ENCODE measurements at places on chromosomes 7 and 10.

DNA sequence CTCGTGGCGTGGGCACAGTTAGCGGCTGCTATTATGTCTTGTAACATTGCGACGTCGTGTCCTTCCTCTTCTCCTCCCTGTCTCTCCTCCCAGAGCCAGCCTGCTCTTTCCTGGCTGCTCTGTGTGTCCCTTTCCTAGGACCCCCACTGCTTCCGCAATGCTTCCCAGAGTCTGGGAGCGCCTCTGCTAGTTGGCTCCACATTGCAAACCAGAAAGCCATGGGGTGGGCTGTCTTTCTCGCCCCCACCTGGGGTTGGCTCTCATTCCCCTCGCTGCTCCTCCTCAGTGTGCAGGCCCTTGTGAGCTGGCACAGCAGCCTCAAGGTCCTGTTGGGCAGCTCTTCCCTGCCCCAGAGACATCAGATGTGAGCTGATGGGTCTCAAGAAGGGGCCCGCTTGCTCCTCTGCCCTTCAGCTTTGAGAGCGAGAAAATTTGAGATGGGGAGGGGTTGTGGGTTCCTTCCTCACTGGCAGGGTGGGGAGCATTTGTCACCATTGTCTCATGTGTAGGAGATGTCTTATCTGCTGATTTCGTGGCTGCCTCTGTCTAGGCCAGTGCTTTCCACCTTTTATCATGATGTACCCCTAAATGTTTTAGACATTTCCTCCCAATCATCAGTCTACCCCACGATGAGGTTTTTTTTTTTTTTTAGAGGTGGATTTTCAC lies 3.3 kb downstream of the ADAMTS14 start:
- no peak for DNase-seq

DNA sequence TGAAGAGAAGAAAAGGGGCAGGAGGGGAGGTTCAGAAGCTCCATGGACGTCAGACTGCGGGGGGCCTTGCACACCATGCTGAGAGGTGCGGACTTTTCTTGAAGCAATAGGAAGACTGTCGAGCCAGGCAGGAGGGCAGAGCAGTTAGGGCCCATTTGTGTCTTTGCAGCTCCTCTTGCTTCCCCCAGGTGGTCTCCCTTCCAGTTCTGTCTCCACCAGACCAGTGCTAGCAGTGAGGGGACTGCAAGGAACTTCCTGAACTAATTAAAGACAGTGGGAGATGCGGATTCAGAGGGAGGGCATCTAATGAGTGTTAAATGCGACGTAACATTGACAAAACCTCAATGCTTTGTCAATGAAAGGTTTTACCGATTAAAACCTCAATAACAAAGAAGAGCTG lies 225.4 kb downstream of the USP6NL start:
- no peak for DNase-seq

DNA sequence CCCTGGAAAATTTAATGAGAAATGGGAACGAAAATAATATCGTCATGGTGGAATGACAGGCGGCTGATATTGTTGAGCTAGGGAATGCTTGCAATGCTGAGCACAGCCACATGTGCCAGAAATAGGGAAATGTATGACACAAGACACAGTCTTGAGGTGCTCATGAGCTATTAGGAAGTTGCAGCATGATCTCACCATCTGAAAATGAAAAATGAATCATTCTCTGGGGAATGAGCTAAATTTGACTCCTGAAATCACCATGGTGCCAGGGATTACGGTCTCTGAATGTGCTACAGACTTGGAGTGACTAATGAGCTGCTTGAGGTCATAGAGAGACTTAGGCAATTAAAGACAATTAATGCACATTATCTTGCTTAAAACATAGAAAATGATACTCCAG lies 845.0 kb downstream of the CNTNAP2 start:
- no peak for DNase-seq

DNA sequence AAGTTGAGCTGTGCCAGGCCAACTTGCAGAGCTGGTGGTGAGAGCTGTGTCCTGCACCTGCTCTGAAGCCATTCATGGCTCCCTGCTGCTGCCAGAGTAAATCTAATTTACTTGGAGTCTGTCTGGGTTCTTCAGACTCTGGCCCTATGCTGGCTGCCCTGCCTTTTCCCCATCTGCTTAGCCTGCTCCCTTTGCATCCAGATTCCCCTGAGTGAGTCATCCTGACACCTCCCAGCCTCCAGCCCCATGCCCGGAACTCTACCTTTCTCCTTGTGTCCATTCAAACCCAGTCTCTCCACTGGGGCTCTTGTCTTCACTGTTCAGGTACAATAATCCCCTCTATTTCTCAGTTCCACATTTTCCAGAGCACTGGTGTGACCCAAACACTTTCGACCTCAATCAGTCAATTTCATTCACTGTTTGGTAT lies 434.4 kb upstream of the ZMIZ1 start:
- DNase-seq = no peak

DNA sequence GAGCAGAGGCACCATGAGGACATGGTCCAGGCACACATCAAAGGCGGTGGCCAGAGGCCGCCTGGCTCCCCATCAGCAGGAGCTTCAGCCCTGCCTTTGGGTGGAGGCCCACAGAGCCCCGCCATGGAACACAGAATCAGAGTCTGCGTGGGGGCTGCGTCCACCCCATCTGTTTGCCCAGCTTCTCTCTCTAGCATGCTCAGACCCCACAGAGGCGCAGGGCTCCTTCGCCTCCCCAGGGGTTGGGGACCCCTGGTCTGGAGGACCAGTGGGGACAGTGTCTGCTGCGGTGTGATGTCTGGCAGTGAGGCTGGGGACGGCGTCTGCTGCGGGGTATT lies 321.9 kb downstream of the PTPRN2 start:
- no peak for DNase-seq

- no peak for DNase-seq
Observed at GRCh38 chr10:18984531-18984930, 64.1 kb upstream of the MALRD1 start.

- DNase-seq = peak; percentile 62
Observed at GRCh38 chr10:122301811-122302115, 30.7 kb downstream of the BTBD16 start.

- DNase-seq = no peak
Observed at GRCh38 chr7:158468181-158468580, 119.4 kb downstream of the PTPRN2 start.

DNA sequence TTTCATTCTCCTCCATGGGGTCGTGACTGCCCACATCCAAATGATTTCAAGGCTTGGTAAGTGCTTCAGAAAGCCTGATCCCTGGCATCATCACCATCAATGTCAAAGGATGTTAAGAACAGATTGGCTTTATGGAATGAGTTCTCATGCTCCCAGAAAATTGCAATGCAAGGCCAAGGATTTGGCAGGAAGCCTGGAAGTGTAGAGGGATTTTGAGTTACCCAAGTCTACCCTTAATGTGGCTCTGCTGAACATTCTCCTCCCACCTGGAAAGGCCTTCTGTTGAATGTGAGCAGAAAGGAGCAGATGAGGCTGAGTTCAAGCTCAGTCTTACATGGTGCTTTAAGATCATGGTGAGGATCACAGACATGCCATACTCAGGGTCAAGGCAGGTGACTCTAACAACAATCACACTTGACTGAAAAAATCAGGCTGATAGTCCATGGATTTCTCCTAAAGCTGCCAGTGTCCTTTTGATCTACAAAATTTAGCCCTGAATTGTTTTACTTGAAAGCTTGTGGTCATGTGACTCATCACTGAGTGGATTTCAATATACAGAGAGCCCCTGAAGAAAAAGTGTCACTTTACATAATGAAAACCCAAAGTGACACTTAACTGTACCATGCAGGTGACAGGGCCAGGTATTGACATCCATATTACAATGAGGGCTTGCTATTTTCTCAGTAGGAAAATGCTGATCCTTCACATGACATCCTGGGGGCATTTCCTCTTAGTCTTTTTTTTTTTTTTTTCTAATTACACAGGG lies 111.1 kb upstream of the PDLIM1 start:
- peak; percentile 58 for DNase-seq

- no peak for DNase-seq
Observed at GRCh38 chr10:82674036-82674435, 799.0 kb downstream of the NRG3 start.

- DNase-seq = no peak
Observed at GRCh38 chr7:8217200-8218068, 44.5 kb downstream of the ICA1 start.

DNA sequence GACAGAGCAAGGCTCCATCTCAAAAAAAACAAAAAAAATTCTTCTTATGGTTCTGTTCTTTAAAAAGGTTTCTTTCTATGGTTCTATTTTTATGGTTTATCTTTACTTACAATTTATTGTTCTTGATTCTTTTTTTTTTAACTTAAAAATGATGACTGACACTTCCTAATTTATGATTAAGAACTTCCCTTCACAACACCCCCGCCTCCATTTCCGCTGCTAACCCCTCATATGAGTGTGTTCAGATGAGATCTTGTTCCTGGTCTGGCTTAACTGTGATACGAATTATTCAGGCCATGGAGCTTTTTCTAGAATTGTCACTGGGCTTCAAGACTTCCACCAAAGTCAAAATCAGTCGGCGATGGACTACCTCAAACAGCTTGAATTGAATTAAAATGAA lies 33.9 kb downstream of the PTER start:
- DNase-seq = no peak

DNA sequence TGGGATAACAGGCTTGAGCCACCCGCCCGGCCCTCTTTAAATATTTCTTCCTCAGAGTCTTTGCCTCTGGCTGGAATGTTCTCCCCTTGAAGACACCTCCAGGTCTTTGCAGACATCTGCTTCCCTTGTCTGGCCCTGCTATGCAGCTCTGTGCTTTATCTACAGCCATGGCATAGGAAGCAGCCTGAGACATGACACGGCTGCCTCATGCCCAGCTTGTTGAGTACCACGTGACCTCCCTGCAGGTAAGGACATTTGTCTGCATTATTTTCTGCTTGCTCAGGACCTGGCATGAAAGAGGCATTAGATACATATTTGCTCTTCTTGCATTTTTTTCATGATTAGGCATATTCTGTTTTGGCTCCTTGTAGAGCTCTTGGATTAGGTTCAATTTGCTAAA lies 113.8 kb upstream of the KLF6 start:
- DNase-seq = no peak

- DNase-seq = no peak
Observed at GRCh38 chr10:66927971-66928770, 2.3 kb downstream of the LRRTM3 start.

DNA sequence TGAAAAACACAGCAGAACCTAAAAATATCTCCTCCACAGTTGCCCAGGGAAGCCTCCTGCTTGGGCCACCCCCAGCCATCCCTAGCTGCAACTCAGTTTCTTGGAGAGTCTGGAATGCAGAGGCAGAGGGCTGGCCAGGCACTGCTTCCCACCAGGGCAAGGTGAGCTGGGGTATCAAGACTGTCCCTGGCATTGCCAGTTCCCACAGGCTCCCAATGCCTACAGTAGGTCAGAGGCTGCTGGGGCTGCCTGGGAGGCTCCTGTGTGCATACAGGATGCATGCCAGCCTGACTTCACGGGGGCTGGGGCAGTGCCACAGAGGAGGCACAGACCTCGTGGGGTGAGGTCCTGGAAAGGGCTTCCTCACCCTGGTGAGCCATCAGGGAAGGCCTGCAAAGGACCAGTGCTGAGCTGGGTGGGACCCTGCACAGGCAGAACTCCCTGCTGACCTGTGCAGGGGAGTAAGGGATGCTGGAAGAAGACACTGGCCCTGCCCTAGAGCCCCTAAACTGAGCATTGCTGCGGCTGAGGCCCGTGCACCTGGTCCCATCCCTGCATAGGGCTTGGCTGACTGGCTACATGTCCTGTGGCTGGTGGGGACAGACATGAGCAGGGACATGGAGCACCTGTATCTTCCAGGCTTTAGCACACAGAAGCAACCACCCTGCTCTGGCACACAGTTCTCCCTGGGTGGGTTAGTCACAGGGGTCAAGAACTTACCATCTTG lies 121.9 kb upstream of the RET start:
- DNase-seq = peak; percentile 65

DNA sequence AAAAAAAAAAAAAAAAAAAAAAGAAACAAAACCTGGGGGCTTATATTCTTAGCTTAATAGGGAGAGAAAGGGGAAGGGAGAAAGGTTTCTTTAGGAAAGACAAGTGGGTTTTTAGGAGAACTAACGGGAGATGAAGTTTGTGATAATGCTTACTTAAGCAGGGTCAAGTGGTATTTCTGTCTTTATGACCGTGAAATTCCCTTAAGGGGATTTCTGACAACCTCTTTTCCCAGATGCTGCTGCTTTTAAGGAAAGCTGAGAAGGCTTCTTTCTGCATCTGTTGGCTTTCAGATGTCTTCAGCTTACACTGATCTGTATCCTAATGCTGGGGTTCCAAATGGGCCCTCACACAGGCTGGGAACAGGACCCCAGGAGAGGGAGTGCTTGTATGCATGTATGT lies 42.6 kb downstream of the ADAMTS14 start:
- DNase-seq = no peak

GRCh38 chr10:60197206-60197605 lies 192.5 kb downstream of the ANK3 start:
- DNase-seq = no peak

GRCh38 chr7:14835384-14835783 lies 67.2 kb downstream of the DGKB start:
- DNase-seq = no peak

GRCh38 chr7:787332-788240 lies 44.7 kb upstream of the SUN1 start:
- DNase-seq = no peak

- no peak for DNase-seq
Observed at GRCh38 chr7:90958647-90959046, 305.6 kb upstream of the FZD1 start.

GRCh38 chr7:77441046-77441445 lies 24.9 kb upstream of the GSAP start:
- DNase-seq = no peak

DNA sequence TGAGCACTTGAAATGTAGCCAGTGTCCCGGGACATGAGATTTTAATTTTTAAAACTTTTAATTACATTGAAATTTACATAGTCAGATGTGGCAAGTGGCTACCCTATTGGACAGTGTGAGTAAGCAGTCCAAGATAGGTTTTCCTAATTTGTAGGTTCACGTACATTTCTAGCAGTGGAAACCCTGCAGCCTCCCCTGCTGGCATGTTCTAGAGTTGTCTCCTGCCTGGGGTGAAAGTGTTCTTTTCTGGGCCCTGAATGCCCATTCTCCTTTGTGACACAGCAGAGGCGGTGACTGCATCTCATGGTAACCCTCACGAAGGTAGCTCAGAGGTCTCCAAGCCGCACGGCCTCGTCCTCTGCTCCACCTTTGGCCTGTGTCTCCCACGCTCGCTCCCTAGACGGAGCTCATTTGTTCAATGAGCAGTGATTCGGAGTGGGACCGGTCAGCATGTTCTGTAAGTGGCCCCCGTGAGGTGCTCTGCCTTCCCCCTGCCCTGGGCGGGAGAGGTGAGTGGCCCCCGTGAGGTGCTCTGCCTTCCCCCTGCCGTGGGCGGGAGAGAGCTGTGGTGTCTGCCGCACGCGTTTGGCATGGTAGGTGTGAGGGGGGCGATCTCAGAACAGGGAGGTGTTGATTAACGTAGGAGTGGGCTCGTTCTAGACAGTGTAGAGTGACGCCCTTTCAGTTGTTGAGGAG lies 18.0 kb downstream of the WDR37 start:
- no peak for DNase-seq
